Kidney tubule cell (primary cell): ENCODE measurements at places on chromosomes 2 and 18.
A peak's percentile ranks its signal among the peaks of the same experiment; 100 is the strongest.

DNA sequence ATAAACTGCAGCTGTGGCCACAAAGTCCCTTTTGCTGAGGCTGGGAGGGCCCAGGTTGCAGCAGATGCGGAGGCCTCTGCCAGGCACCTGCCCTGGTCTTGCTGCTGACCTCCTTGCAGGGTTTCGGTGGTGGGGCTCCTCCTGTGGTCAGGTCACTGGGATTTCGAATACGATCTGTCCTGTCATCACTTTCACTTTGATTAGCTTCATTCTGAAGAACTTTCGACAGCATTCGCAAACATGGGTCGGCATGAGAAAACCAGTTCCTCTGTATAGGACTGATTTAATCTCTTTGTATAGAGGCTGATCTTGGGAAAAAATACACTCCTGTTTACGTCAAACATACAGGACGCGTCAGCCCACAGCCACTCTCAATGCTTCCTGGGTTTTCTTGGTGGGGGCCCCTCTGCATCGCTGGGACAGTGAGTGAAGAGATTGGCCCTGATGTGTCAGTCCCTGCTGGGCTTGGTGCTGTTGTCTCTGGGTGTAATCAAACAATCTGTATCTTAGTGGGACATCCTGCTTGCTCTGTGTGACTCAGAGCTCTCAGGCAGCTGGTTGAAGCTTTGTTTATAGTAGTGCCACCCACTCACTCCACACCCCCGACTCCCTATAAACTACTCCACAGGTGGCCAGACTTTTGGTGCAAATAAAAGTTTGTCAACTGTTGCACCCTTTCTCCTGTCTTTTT lies 209.4 kb upstream of the CXCR4 start:
- peak; percentile 16 for DNase-seq

GRCh38 chr2:43333656-43334144 lies 107.3 kb upstream of the ZFP36L2 start:
- DNase-seq, result no peak

DNA sequence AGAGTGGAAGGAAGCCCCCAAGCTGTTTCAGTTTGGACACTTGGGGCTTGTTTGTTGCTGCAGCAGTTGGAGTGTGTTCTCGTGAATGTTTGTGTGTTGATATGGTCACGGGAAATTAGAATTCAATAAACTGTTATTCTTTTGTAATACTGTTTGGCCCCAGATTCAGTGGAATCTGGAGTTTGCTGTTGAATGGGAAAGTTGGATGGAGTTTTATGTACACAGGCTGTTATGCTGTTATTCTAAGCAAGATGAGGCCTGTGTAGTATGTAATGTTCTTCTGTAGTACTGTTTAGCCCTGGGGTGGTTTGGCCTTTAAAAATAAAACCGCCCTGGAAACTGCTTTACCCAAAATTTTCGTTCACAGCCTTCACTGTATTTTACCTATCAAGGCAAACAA lies 810.4 kb upstream of the HS6ST1 start:
- no peak for DNase-seq

DNA sequence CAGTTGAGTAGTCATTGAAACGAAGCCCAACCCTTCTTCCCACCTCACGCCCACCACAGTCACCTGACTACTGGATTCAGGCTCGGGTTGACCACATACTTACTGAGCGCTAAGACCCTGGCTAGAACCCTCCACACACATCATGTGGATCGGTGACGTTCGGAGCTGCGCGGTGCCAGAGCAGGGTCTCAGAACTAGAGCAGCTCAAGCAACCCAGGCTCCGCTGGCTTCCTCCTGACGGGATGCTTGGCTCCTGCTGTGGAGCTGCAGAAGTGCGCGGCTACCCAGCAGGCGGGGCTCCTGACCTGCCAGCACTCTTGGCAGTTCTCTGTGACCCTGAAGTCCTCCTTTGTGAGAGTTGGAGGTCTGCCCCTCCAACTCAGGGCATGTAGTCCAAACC lies 90.6 kb upstream of the MBOAT2 start:
- no peak for DNase-seq

DNA sequence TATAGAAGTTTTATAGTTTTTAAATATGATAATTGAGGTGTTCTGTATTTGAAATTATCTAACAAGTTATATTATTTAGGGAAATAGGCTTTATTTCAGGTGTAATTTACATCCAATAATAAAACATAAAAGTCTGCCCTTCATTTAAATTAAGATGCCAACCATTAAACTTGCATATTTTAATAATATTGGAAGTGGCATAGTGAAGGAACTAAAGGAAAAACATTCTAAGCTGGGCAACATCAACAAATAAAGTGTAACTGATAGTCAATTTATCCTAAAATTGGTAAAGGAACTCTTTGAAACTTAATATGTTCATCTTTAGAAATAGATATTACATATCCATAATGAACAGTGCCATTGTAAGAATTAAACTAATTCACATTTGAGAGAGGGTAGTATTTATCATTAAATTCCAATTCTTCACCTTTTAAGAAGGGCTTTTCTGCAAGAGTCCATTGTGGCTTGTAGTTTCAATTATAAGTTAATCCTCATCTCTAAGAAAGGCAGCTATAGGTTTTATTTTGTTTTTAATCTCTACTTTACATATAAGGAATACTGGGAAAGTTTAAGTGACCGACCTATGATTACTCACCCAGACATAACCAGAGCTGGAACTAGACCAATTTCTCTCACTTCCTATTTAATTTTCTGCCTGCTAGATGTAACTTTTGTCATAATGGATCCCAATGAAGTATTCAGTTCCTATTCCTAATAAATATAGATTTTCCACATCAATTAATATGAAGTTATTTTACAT lies 401.6 kb downstream of the XIRP2 start:
- DNase-seq, result peak; percentile 35

DNA sequence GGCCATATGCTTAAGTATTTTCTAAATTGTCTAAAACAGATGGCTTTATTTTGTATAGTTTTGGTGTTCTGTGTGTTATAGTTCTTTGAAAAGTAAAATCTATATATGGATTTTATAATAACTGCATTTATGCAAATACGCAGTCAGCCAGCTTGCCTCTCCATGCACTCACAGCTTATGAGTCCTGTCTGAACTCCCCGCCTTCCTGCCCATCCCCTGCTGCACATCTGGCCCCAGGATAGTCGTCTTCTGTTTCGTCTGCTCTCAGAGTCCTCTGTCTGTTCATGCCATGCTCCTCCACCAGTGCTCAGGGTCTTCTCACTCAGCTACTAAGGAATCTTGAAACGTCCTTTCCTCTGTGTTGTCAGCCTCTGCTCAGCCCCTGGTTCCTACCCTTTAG lies 28.2 kb upstream of the ANKRD62 start:
- no peak for DNase-seq

DNA sequence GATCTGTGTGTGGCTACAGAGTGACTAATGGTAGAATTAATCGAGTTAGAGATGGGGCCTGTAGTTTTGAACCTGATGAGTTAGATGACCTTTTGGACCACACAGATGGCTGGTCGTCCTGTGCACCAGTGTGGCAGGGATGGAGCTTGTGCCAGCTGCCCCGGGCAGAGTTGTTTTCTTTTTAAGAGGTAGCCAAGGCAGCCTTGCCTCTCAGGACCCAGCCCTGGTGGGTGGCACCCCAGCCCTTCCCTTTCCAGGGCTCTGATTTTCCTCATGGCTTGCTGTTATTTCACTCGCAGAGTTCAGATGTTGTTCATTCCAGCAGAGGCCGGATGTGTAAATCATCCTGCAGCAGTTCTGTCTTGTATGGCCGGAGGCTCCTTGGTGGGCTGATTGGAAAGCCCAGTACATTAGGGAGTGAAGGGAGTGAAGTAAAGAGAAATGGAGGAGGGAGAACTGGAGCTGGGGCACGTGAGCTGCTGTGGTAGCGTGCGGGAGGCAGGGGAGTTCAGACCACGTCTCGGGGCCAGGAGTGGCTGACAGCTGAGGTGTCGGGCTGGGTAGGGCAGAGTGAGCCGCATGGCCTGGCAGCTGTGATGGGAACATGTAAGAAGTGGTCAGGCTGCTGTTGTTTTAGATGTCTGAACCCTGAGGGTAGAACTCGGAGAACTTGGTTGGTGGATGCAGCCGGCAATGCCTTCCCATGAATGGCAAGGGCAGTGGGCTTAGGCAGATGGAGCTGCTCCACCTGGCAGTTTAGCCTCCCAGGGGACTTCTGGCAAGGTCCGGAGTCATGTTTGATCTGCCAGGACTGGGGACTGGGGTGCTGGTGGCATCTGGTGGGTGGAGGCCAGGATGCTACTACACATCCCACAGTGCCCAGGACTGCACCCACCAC lies 28.8 kb downstream of the ASAP2 start:
- DNase-seq, result no peak

DNA sequence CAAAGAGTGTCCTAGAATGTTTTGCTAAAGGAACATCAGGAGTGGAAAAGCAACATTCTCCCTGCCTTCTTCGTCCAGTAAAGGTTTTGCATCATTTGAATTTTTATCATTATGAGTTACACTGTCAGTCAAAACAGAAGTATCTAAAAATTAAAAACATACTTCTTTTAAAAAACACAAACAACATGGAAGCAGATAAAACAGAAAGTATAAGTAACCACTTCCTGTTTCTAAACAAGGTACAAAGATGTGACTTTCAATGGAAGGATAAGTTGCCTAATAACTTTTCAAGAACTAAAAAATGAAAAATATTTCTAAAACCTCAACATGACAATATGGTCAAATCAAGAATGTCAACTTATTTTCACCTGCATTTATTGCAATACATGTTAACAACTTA lies 158.2 kb downstream of the STK39 start:
- no peak for DNase-seq

DNA sequence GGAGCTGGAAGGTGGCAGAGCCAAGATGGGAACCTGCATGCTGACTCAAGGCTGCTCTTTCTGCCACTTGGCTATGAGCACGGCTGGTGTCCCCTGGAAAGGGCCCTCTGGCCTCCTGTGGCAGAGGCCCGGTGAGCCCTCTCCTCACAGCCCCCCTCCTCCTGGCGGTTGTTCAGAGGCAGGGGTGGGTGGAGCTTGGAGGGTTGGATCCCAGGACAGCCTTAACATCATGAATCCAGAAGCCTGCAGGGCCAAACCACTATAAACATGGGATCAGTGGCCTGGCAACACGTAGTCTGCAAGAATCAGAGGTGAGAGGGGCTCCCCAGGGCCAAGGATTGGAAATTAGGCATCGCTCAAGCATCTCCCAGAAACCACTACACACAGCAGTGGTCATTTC lies 48.5 kb upstream of the LOXHD1 start:
- DNase-seq, result no peak

DNA sequence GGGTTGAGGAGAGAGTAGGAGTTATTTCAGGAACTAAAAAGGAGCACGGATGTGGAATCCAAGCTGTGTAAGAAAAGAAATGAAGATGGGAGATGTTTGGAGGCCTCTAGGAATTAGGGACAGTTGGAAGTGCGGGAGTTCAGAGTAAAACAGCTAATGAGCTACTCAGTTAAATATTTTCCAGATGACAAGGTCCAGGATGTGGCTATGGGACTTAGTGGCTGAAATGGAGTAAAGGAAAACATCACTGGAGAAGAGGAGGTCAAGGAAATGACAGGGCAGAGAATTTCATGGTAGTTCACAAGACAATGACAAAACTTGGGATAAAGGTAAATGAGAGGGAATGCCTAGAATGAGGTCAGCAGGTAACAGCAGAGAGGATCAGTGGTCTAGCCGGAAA lies 13.0 kb downstream of the GPR155 start:
- DNase-seq, result peak; percentile 67

GRCh38 chr18:13932285-13933025 lies 17.1 kb upstream of the MC2R start:
- no peak for DNase-seq

- no peak for DNase-seq
These were observed 339.0 kb upstream of the ETAA1 start for GRCh38 chr2:67057901-67058703.

DNA sequence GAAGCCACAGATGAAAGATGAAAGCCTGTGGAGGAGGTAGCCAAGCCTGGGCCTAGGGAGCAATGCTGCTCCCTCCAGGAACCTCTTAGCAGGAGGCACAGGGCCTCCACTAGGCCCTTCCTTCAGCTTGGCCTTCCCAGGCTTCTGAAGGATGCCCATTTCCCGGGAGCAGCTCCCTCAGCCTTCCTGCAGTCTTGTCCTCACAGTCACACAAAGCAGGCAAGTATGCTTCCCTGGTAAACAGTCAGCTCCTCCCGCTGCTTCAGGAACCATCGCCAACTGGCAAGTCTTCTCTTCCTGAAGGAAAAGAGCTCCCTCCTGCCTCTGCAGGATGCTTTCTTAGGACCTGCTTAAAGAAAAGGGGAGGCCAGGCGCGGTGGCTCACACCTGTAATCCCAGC lies 53.2 kb downstream of the SMAD7 start:
- DNase-seq, result no peak

DNA sequence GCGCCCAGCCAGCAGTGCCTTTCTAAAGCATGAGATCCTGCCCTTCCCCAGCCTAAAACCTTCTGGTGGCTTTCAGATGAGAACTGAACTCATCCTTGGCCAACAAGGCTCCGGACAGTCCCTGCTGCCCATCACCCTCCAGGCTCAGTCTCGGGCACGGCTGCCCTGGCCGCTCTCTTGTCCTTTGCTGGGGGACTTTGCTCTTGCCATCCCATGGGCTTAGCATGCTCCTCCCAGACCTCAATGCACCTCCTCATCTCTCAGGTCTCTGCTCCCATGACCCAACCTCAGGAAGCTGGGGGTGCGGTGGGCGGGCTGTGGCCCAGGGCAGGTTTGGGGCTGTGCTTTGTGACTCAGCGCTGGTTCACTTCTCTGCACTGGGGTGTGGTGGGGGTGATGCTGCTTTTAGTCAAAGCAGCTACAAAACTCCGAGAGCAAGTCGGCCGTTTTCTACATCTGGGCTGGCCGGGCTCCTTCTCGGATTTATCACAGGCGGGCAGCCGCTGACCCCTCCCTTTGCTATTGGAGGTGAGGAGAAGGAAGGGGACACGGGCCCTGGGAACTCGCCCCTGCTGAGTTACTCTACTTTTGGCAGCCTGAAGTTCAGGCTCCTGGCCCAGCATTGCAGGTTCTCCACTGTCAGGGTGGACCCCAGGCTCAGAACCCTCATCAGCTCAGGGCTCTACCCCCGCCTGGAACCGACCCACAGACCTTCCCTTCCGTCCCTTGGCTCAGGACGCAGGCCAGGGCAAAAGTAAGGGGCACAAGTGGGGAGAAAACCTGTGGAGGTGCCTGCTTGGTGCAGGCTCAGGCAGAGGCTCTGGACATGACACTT lies 90.6 kb upstream of the TAF1B start:
- DNase-seq, result peak; percentile 63

- no peak for DNase-seq
These were observed 295.1 kb upstream of the KYNU start for GRCh38 chr2:142582317-142582716.
